COR-L47 (cell line): ENCODE measurements at places on chromosomes 3 and 15.

DNA sequence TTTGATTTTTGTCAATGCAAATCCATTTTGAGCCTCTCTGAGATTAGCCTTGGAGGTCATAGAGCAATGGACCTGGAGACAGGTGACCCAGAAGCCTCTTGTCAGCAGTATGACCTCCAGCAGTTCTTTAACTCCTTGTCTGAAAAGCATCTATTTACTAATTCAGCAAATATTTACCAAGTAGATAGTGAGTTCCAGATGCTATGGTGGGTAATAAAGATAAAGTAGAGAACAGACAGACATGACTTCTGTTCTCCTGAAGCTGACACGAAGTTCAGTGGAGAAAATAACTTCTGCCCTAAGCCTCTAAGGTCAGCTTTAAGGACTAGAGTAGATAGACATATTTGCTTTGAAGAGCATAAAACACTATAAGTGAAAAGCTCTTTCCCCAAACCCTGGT, 26.6 kb downstream of the SEMA6D start:
- no peak for DNase-seq

DNA sequence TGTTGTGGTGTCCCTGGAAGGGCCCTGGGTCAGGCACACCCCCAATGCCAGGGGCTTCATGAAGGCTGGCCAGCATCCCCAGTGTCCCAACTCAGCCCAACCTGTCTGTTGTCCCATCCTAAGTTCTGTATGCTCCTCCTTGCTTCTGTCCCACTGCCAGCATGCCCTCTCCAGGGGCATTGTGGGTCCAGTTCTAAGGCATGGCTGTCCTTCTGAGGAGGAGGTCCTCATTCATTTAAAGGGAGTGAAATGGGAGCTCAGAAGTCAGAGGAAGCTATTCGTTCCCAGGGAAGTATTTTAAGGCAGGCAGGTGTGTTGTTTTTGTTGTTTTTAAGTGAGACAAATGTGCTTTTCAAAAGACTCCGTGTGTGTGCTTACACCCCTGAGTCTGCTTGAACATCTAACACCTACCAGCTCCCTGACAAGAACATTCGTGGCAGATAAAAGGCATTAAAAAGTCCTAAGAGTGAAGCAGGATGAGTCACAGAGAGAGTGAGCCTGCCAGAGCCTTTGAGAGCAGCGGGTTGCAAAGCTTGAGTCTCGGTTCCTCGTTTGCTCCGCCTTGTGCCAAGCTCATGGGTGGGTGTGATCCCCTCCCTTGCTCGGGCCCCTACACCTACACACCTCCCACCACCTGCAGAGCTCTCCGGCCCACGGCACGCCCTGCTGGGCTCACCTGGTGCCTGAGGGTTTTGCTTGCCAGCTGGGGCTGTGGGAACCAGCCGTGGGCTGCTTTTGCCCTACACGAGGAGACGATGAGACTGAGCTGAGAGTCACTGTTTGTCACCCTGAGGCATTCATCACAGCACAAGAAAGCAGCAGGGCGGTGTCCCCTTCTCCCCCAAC, 183.4 kb upstream of the TOPAZ1 start:
- DNase-seq: peak; percentile 52

- DNase-seq: no peak
Observed at GRCh38 chr3:27315003-27315402, 54.2 kb downstream of the NEK10 start.

DNA sequence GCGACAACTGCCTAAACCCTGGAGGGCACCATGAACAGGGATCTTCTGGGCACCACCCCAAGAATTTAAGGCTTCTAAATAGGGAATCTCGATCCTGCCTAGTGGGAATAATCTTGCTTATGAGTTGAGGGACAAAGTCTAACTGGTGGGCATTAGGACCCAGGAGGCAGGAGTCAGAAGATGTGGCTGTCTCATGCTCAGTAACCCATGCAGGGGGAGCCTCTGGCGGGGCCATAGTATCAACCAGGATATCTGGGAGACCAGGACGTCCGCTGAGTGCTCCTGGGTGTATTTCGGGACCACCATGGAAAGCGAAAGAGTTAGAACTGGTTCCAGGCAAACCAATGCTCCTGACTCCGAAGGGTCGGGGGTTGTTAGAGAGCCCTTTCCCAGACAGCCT, 356.1 kb downstream of the OTOL1 start:
- DNase-seq: no peak

DNA sequence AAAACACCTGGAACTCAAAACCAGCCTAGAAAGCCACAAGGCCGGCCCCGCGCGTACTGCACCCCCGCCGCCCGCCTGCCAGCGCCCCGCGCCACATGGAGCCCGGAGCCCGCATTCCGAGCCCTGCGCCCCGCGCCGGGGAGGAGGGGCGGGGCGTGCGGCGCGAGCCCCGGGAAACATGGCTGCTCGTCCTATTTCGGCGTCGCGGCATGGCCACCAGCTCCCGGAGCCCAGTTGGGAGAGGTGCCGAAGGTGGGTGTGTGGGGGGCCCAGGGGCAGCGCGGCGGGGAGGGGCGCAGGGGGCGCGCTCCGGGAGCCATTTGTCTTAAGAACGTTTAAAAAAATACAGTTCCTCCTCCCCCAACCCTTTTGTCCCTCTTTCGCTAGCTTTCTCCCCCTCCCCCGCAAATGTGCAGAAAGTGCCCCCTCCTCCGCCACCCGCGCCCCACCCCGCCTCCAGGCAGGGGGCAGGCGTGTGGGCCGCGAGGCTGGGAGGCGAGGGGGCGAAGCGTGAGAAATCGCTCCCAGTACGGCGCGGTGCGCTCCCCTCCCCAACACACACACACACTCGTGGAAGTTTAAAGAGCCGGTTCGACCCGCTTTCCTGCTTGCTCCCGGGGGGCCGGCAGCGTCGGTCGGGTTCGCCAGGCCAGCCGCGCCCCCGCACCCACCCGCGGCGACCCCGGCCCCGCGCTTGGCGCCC, 2.5 kb downstream of the ANP32A start:
- peak; percentile 85 for DNase-seq

- no peak for DNase-seq
Observed at GRCh38 chr3:15399970-15400369, 27.4 kb downstream of the METTL6 start.

DNA sequence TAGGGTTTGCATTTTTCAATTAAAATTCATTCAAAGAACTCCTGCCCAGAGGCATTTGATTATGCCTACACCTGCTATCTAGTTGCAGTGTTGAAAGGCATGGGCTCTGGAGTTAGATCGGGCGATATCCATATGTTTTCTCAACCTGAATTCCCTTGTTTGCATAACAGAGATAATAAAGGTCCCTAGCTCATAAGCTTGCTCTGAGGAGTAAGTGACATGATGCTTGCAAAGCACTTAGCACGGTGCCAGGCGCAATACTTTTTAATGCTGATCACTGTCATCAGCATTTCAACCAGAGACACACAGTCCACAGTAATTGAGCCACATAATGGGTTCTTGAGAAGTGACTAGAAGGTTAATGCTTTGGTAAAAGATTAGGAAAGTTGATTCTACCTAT, 106.3 kb upstream of the SAMMSON start:
- DNase-seq: no peak

DNA sequence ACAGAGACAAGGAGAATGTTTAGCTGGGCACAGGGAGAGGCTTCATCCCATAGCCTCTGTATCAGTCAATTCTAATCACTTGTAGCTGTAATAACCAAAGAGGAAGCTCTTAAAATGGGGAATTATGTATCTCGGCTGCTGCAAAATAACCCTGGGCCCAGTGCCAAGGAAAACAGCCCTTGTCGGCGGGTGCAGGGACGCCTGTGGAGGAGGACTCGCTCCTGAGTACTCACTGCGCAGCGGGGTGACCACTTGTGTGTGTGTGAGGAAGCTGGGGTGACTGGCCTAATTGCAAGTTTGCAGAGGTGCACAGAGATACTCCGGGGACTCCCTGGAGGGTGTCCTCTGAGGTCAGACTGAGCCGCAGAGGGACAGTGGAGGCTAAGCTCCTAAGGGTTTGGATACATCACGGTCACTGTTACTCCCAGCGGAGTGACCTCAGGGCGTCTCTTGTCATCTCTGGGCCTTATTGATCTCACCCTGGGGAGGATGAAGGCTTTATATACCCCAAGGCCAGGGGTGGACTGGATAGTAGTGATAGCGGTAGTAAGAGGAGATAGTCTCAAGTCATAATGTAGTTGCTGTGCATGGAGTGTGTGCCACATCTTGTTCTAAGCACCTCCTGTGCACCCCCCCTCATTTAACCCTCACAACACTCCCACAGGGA, 37.2 kb downstream of the SLC6A6 start:
- DNase-seq: peak; percentile 86

DNA sequence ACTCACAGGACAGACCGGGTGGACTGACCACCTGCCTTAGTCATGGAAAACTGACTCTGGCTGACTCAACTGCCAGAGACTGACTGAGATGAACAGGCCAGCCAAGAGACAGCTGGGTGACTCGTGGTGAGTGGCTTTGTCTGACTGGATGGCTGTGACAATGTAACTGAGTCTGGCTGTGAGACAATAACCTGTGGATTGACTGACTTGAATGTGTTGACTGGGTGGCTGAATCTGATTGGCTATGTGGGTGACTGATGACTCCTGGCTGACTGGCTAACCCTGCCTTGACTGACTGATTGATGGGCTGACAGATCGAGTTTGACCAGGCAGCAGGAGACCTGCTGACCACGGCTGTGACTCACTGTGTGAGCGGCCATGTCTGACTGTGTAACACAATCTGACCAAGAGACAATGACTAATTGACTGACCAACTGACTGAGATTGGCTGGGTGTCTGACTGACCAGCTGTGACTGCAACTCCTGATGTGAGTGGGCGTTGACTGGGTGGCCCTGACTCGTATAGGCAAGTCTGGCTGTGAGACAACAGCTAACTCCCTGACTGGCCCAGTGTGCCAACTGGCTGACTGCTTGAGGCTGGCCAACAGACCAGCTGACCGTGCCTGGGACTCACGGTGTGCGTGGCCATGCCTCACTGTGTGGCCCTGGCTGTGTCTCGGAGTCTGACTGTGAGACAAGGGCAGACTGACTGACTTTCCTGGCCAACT, 509.1 kb downstream of the SHQ1 start:
- DNase-seq: no peak

GRCh38 chr3:198071602-198072287, 111.7 kb downstream of the LMLN start:
- no peak for DNase-seq

- DNase-seq: no peak
Observed at GRCh38 chr3:46664188-46664970, 29.1 kb downstream of the ALS2CL start.
